ENCODE measurements at places on chromosomes 12 and 14.

DNA sequence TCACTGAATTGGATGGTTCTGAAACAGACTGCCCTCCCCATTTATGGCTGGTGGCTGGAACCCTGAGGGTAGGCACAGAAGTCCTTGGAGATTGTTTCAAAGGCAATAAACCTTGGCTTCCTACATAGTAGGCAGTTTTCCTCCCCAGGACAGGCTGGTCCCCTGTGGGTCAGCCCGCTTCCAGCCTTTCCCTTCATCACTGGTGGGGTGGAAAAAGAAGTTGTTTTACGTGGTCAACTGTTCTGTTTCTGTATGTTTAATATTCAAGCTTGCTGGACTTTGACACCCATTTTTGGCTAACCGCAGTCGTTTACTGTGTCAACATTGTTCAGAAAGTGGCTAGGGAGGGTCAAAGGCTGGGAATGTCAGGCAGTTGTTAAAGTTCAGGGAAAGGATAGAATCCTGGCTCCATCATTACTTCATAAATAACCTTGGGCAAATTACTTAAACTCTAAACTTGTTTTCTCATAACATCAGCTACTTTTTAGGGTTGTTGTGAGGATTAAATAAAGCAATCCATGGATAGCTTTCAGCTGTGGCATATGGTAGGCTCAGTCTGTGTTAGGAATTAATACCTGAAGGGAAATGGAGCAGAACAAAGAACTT is 2.4 kb downstream of the KLHDC2 start:
- DNase-seq: peak; percentile 20

- no peak for DNase-seq
Observed at GRCh38 chr12:25018146-25018545, 69.2 kb upstream of the BCAT1 start.

DNA sequence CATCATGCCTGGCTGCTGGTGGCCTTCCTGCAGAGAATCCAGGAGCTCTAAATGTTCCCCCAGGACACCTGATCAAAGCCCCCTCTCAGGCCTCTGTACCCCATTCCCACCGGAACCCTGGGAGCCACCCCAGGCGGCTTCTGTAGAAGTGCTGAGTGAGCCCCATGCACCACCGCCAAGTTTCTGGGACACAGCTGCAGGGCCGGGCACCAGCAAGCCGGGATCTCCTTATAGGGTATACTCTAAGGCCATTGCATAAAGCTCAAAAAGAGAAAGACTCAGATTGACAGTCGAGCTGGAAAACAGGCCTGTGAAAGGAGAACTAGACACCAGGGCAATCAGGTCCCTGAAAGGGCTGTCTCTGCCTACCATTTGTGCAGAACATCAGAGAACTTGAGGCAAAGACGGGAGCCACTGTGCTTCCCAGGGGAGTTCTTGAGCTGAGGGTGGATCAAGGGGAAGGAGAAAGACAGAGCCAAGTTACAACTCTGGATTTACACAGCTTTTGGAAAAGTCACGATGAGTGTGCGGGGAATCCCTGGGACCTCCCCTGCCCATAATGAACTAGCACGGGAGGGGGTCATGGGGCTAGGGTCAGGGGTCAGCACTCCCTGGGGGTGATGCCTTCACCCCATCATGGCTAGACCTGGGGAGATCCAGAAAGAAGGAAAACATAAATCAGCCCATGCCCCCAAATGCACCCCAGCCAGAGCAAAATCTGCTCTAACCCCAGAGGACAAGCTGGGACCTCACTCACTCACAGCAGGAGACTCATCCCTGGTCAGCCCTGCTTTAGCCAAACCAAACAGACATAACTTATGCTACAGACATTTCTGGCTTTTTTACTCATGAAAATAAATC is 51.1 kb downstream of the ITPK1 start:
- DNase-seq: peak; percentile 9

DNA sequence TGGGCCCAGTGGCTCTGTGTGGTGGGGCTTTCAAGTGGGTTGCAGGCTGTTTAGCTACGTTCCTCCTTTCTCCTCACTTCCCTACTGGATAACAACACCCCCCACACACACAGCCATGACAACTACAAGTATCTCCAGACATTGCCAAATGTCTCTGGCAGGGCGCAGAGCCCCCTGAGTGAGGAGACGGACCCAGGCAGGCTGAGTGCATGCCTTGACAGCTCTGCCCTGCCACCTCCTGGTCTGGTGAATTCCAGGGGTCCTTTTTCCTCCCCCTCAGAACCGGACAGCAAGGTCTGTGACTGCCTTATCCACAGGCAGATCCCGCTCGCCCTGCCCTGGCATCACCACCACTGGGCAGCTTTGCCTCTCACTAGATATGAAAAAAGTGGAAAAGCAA is 276.5 kb downstream of the TMEM132C start:
- no peak for DNase-seq

- DNase-seq: no peak
Observed at GRCh38 chr12:31387011-31387410, 61.1 kb upstream of the SINHCAF start.

- peak; percentile 79 for DNase-seq
Observed at GRCh38 chr12:25041006-25041741, 92.3 kb upstream of the BCAT1 start.

DNA sequence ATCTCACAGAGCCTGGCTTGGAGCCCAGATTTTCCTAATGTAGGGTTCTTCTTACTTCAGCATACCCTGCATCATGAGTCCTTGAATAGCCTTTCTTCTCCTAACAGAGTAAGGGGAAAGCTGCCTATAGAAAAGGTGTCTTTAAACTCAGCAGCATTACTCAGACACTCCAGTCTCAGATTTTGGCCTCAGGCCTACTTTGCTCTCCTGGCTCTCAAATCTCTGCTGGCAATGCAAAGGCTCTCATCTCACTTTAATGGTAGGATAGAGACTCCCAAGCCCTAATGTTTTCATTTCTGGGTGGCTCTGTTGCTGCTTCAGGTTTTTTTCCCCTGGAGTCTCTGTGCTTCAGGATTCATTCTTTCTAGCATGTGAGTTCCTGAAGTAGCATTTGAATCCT is 9.1 kb upstream of the NKX2-8 start:
- DNase-seq: no peak

DNA sequence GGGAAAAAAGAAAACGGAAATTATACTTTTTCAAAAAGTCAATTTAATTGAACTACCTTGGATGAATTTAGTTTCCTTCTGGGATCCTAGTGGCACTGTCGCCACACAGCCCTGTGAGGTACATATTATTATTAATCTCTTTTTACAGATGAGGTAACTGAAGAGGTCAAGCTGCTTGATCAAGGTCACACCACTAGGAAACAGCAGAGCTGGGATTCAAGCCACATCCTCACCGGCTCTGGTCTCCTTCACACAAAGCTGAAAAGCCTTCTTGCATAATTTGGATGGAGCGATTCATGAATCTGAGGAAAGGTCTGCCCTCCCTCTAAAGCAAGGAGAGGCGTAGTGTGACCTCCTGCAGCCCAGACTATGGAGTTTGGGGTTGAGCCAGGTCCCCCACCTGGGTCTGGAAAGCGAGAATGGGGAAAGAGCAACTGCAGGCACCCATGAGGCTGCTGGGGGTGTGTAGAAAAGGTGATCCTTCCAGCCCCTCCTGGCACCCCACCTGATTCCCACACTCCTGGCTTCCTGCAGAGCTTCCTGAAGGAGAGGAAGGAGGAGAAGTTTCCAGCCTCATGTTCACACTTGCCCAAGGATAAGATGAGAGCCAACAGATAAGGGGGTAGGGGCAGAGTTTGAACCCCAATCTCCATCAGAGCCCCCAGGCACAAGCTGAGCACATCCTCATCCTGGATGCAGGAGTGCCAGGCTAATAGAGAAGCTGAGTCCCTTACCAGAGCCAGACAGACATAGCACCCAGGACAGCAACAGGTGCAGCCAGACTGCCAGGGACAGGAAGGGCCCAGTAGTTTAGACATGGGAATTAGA is 3.9 kb upstream of the KRT79 start:
- peak; percentile 58 for DNase-seq

DNA sequence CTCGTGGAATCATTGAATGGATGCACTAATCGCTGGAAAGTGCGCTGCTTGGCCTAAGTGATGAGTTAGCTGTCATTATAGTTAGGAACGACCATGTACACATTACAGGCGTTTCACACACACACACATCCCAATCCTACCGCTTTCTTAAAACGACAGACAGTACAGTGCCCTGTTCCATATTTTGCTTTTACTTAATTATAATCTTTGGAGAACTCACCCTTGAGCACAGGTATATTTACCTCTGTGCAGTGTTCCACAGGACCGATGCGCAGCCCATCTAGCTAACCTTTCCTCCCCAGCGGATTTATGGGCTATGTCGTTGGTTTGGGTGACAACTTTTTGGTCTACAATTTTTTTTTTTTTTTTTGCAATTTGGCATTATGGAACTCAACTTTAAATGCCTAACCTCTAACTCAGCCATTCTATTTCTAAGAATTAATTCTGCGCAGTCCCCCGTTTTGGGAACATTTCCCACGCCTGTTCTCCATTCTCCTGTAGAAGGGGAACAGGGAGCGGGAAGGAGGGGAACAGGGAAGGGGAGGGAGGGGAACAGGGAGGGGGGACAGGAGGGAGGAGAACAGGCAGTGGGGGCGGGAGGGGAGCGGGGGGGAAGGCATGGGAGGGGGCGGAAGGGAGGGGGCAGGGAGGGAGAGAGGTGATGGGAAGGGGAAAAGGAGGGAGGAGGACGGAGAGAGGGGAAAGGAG is 663 bp upstream of the ULK1 start:
- peak; percentile 8 for DNase-seq

DNA sequence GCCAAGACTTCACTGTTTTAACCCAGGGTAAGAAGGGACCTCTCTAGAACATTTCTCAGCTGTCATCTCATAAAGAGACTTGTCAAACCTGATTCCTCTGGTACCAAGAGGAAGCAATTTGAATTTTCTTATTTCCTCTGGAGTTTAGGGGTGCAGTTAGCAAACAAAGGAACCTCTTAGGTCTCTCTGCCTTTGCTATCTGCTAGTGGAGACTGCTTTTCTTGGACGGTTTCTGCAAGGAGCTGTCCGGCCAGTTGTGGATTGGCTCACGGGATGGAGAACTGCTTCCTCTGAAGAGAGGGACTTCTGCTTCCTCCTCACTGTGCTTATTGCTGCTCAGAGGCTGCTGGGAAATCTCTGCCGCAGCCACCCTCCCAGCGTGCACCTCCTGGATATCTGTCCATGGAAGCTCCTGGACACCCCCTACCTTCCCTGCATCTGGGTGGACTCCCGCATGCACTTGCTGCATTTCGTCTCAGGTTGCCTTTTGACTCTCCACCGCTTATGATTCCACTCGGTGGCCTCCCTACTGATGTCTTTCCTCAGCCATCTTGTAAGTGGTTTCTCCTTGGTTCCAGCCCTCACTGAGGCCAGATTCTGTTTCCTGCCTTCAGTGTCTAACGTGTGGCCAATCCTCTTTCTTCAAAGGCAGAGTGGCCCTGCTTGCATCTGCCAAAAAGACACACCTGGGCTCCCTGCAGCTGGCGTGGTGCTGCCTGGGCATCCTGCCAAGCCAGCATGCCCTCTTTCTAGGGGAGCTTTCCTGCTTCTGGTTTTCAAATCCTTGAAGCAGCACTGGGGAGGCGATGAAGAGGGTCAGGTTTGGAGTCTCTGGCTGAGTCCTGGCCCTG is 187.3 kb downstream of the CHST11 start:
- peak; percentile 14 for DNase-seq

- DNase-seq: no peak
Observed at GRCh38 chr12:55057481-55057880, 37.7 kb downstream of the NEUROD4 start.

DNA sequence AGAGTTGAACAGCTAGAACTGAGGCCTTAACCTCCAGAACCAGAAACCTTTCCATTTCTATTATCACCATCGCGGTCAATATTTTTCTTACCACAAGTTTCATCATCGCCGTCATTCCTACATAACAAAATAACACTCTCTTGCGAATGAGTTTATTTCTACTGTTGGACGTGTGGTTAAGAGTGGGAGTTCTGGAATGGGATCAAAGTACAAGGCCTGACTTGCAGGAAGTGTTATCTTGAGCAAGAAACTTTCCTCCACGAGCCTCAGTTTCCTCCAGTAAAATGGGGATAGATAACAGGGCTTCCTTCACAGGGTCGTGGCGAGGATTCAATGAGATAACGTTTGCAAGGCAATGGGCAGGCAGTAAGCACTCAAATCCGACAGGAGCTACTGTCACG is 652 bp downstream of the SART3 start:
- DNase-seq: peak; percentile 98

All from amniotic epithelial cell (primary cell).